GM23248 (cell line): ENCODE measurements at places on chromosomes 2 and 18. TPM values are rescaled to one million over a fixed set of nuclear protein-coding genes. Genes with fewer than 3 reads are reported as not detected.

Gene CYP27A1
- 3.9 and 4.1 TPM in 2 replicates for total RNA-seq

Gene DNAH7
- total RNA-seq, result 0.43 and 0.89 TPM in 2 replicates

Gene CYP27C1
- total RNA-seq, result 0.13 and 0.65 TPM in 2 replicates

Gene ADRA2B
- not detected in 2 replicates for total RNA-seq

Gene CSRNP3
- total RNA-seq, result 0.43 and 1.1 TPM in 2 replicates

Gene FBXO48
- total RNA-seq, result 0.38 and 0.65 TPM in 2 replicates

Gene WDR12
- 16.2 and 45.8 TPM in 2 replicates for total RNA-seq

Gene TXNL4A
- total RNA-seq, result 17.4 and 28.5 TPM in 2 replicates

DNA sequence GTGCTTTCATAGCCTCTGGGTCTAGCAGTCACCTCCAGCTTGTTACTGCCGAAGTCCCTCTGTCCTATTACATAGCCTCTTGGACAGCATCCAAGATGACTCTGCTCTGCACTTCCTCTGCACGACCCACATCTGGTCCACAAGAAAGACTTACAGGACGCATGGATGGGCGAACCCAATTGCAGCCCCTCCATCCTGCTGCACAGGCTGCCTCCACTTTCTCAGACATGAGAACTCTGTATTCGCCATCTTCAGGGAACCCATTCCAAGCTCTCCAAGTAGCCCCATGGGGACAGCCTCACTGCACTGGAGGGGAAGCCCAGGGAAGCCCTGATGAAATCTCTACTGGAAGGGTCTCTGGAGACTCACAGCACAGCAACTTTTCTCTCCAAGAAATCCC, 172.1 kb downstream of the GFPT1 start:
- no peaks in the 10 kb centered on the region for H3K36me3 ChIP-seq
- H3K4me3 ChIP-seq, result no peak overlapping the region
- H3K27me3 ChIP-seq, result no peaks in the 10 kb centered on the region

DNA sequence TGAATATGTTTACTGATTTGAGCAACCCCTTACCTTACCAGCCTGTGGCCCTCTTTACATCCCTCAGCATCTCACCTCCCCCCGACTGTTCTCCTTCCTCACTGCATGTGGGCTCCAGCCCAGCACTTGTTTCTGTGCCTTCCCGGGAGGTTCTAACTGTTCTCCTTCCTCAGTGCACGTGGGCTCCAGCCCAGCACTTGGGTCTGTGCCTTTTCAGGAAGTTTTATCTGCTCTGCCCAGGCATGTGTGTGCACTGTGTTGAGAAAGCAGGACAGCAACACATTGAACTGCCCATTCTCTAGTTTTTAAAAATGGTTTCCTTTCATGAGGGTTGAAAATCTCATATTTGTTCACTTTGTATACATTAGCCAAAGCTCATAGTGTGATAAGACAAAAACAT, 158.4 kb downstream of the ATP9B start:
- no peaks in the 10 kb centered on the region for H3K4me1 ChIP-seq
- DNase-seq, result no peak
- no peaks in the 10 kb centered on the region for H3K27me3 ChIP-seq
- H3K4me3 ChIP-seq, result no peak overlapping the region

- no peak overlapping the region for H3K27ac ChIP-seq
- peak; percentile 9 for DNase-seq
- H3K4me3 ChIP-seq, result no peak overlapping the region
- no peaks in the 10 kb centered on the region for H3K27me3 ChIP-seq
- H3K4me1 ChIP-seq, result no peaks in the 10 kb centered on the region
These were observed 394.2 kb downstream of the IRS1 start for GRCh38 chr2:226405465-226405864.

- H3K27me3 ChIP-seq, result no peaks in the 10 kb centered on the region
- no peaks in the 10 kb centered on the region for H3K4me1 ChIP-seq
- no peaks in the 10 kb centered on the region for H3K36me3 ChIP-seq
- DNase-seq, result no peak
- no peak overlapping the region for H3K27ac ChIP-seq
These were observed 414.5 kb upstream of the KLHL29 start for GRCh38 chr2:22970284-22970975.

DNA sequence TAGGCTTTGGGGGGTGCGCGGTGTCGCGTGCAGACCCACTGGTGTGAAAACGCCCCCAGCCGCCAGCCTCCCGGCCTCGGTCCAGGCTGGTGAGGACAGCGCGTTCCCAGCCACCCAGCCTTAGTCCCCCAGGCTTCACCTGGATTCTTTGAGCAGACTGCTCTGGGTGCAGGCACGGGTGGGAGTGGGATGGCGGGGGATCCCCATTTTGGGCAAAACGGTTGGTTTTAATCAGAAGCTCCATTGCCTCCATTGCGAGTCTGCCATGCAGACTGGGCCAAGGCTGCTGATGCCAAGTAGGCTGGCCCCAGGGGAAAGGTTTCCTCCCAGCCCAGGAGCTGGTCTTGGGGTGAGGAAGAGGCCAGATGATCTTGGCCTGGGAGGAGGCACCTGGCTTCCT, 445 bp downstream of the MLPH start:
- DNase-seq, result no peak
- no peaks in the 10 kb centered on the region for H3K27me3 ChIP-seq
- no peak overlapping the region for H3K27ac ChIP-seq
- H3K36me3 ChIP-seq, result no peaks in the 10 kb centered on the region

GRCh38 chr2:42928692-42929545, 136.5 kb upstream of the HAAO start:
- H3K4me3 ChIP-seq, result no peak overlapping the region
- H3K36me3 ChIP-seq, result no peaks in the 10 kb centered on the region
- peaks cover 59% of the 10 kb centered on the region for H3K4me1 ChIP-seq
- no peaks in the 10 kb centered on the region for H3K27me3 ChIP-seq

GRCh38 chr18:58276789-58277739, 233.0 kb downstream of the NEDD4L start:
- H3K4me1 ChIP-seq, result 0 out of 2 replicates have a peak, but pooled peaks cover 2% of the 10 kb centered on the region
- no peak for DNase-seq
- H3K27ac ChIP-seq, result no peak overlapping the region
- no peak overlapping the region for H3K4me3 ChIP-seq
- H3K36me3 ChIP-seq, result no peaks in the 10 kb centered on the region

DNA sequence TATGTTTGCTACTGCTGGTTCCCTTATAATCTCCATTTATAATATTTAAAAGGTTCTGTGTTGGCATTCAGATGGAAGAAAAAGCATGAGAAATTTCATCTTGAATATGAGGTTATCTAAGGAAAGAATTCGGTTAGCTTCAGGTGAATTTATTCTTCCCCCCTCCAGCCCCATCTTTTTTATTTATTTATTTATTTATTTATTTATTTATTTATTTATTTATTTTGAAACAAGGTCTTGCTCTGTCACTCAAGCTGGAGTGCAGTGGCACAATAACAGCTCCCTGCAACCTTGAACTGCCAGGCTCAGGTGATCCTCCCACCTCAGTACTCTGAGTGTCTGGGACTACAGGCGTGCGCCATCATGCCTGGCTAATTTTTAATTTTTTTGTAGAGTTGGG, 95.5 kb upstream of the VWC2L start:
- no peaks in the 10 kb centered on the region for H3K27me3 ChIP-seq
- no peak overlapping the region for H3K27ac ChIP-seq
- peaks cover 13% of the 10 kb centered on the region for H3K4me1 ChIP-seq
- DNase-seq, result no peak
- no peaks in the 10 kb centered on the region for H3K36me3 ChIP-seq

DNA sequence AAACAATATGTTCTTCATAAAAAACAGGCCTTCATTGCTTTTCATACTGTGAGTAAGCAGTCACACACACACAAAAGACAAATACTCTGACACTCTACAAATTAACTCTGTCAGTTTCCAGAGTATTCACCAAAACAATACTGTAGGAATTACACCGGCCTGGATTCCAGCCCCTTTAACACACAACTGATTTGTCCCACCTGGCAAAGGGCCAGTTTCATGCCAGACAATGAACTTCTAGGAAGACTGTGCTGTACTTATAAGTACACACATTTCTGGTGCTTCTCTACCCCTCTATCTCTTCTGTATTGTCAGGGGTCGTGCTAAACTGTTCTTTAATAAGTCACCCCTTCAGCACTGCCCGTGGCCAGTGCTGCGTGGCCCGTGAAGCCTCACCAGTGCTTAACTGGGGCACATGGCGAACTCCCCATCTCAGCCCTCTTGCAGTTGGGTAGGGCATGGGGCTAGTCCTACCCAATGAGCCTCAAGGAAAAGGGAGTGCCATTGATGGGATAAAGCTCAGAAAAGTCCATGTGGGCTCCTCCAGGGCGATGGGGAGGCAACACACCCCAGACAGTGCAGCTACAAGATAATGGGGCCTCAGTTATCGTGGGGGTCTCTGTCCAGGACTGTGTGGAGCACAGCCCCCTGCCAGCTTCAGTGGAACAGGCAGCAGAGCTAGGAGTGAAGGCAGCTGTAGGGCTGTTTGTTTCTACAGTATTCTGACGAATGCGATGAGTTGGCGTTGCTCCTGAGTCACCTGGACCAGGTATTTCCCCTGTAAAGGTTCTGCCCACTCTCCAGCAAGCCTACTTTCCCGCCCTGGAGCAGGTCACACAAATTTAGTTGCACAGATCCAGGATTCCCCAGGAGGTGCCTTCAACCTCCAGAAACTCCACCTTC, 99.0 kb downstream of the SP3 start:
- H3K27me3 ChIP-seq, result peaks cover 26% of the 10 kb centered on the region
- no peak for DNase-seq
- no peak overlapping the region for H3K4me3 ChIP-seq
- H3K36me3 ChIP-seq, result no peaks in the 10 kb centered on the region
- H3K27ac ChIP-seq, result no peak overlapping the region

DNA sequence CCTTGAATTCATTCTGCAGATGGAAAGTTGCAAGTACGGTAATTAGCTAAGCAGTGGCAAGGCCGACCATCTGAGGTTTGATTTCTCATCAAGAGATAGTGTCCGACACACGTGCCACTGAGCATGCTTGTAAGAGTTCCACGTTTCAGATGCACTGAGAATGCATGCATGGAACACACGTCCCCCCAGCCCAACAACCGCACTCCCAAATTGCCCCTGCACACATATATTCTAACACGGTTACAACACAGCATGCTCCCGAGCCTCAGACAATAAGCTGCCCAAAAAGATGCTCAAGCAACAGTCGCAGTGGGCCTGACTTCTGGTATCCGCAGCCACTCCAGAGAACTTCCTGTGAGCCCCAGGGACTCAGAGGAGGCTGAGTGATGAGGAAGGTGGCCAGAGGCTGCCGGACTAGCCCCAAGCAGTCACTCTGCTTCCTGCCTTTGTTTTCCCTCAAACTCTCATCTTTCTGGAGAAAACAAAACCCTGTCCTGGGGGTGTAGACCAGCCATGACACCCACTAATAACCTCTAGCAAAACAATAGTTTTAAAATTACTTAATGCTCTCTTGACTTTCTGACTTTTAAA, 204.0 kb downstream of the TGIF1 start:
- no peak for DNase-seq
- peaks cover 32% of the 10 kb centered on the region for H3K4me1 ChIP-seq
- H3K36me3 ChIP-seq, result no peaks in the 10 kb centered on the region

DNA sequence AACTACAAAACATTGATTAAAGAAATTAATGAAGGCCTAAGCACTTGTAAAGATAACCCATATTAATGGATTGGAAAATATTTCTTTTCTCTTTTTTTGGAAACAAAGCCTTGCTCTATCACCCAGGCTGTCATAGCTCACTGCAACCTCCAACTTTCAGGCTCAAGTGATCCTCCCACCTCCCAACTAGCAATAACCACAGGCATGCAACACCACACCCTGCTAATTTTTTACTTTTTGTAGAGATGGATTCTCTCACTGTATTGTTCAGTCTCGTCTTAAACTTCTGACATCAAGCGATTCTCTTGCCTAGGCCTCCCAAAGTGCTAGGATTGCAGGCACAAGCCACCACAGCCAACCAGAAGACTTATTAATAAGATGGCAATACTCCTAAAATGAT, 73.4 kb upstream of the NDUFV2 start:
- peaks cover 27% of the 10 kb centered on the region for H3K4me1 ChIP-seq
- DNase-seq, result peak; percentile 60
- no peaks in the 10 kb centered on the region for H3K36me3 ChIP-seq
- H3K27me3 ChIP-seq, result no peaks in the 10 kb centered on the region

GRCh38 chr2:222248256-222248655, 50.5 kb downstream of the PAX3 start:
- no peaks in the 10 kb centered on the region for H3K4me1 ChIP-seq
- no peak for DNase-seq
- no peak overlapping the region for H3K27ac ChIP-seq
- no peaks in the 10 kb centered on the region for H3K36me3 ChIP-seq

GRCh38 chr2:64696636-64697035, 42.9 kb upstream of the SERTAD2 start:
- no peaks in the 10 kb centered on the region for H3K27me3 ChIP-seq
- H3K4me1 ChIP-seq, result peaks cover 53% of the 10 kb centered on the region
- H3K4me3 ChIP-seq, result no peak overlapping the region
- no peak for DNase-seq
- no peaks in the 10 kb centered on the region for H3K36me3 ChIP-seq

DNA sequence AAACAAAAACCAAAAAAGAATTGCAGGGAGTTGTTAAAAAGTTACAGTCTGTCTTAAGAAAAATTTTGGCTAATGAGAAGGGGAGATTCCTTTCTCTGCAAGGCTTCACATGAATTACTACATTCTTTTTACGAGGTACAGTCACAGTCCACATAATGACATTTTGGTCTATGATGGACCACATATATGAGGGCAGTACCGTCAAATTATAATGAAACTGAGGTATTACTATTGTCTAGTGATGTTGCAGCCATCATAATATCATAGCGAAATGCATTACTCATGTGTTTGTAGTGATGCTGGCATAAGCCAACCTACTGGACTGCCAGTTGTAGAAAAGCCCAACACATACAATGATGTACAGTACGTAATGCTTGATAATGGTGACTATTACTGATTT, 12.5 kb downstream of the SERPINB7 start:
- H3K36me3 ChIP-seq, result no peaks in the 10 kb centered on the region
- no peaks in the 10 kb centered on the region for H3K27me3 ChIP-seq
- H3K4me3 ChIP-seq, result no peak overlapping the region
- DNase-seq, result no peak
- H3K27ac ChIP-seq, result no peak overlapping the region
- peaks cover 14% of the 10 kb centered on the region for H3K4me1 ChIP-seq

DNA sequence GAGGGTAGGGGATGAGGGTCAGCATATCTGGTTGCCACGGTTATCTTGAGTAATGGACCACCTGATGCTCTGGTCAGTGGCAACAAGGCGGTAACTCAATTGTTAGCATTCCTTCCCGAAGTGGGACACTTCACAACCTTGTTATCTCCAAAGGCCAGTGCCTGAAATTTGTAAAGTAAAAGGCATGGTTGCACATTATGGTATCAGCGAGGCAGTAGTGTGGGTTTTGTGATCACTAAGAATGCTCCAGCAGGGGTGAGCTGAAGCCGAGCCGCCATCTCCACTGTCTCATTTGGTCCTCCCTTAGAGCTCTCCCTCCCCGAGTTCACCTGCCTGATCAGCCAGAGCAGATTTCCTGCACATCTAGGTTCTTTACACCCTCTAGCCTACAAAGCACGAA, 50.5 kb upstream of the LGALSL start:
- no peak for DNase-seq
- H3K27ac ChIP-seq, result no peak overlapping the region
- no peaks in the 10 kb centered on the region for H3K36me3 ChIP-seq

- no peak overlapping the region for H3K4me3 ChIP-seq
- no peak overlapping the region for H3K27ac ChIP-seq
- H3K27me3 ChIP-seq, result no peaks in the 10 kb centered on the region
- no peaks in the 10 kb centered on the region for H3K36me3 ChIP-seq
- DNase-seq, result no peak
- H3K4me1 ChIP-seq, result no peaks in the 10 kb centered on the region
These were observed 160.5 kb downstream of the TMEM163 start for GRCh38 chr2:134558208-134558830.

GRCh38 chr2:205657579-205657978, 24.7 kb upstream of the NRP2 start:
- no peaks in the 10 kb centered on the region for H3K36me3 ChIP-seq
- no peak overlapping the region for H3K4me3 ChIP-seq
- DNase-seq, result peak; percentile 89
- H3K4me1 ChIP-seq, result peaks cover 55% of the 10 kb centered on the region
- H3K27ac ChIP-seq, result peak overlapping the region; percentile 44
